PC-9 (cell line): ENCODE measurements at places on chromosomes 3 and 15. TPM values are rescaled to one million over a fixed set of nuclear protein-coding genes. Genes with fewer than 3 reads are reported as not detected.
A peak's percentile ranks its signal among the peaks of the same experiment; 100 is the strongest.

- no peaks in the 10 kb centered on the region for H3K27me3 ChIP-seq
- H3K4me3 ChIP-seq, result no peak overlapping the region
- no peaks in the 10 kb centered on the region for H3K4me1 ChIP-seq
- no peak for DNase-seq
Observed at GRCh38 chr3:107271787-107272387, 105.4 kb upstream of the CCDC54 start.

- no peak for DNase-seq
- H3K4me3 ChIP-seq, result no peak overlapping the region
- peaks cover 12% of the 10 kb centered on the region for H3K4me1 ChIP-seq
Observed at GRCh38 chr15:44595246-44595645, 58.3 kb downstream of the EIF3J start.

- no peak for DNase-seq
- no peaks in the 10 kb centered on the region for H3K27me3 ChIP-seq
- no peak overlapping the region for H3K27ac ChIP-seq
- no peaks in the 10 kb centered on the region for H3K4me1 ChIP-seq
- H3K4me3 ChIP-seq, result no peak overlapping the region
- H3K36me3 ChIP-seq, result no peaks in the 10 kb centered on the region
Observed at GRCh38 chr15:69217381-69217780, 56.9 kb downstream of the GLCE start.

- H3K4me3 ChIP-seq, result no peak overlapping the region
- H3K27me3 ChIP-seq, result no peaks in the 10 kb centered on the region
- H3K27ac ChIP-seq, result no peak overlapping the region
- DNase-seq, result no peak
- peaks cover 10% of the 10 kb centered on the region; the same call in 1 of the 2 replicates for H3K4me1 ChIP-seq
- no peaks in the 10 kb centered on the region for H3K36me3 ChIP-seq
Observed at GRCh38 chr3:140342668-140343067, 335.2 kb upstream of the TRIM42 start.

DNA sequence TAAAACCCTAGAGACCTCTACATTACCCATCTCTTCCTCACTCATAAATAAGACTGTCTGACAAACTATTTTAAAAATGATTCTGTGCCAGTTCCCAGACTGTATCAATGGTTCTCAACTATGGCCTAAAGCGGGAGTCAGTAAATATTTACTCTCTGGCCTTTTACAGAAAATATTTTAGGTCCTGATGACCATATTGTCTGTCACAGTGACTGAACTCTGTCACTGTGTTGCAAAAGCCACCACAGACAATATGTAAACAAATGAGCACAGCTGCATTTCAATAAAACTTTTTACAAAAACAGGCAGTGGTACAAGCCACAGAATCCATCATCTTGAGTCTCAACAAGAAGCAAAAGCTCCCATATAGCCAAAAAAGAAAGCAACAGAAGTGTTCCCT lies 45.4 kb downstream of the PLOD2 start:
- DNase-seq, result no peak
- H3K27me3 ChIP-seq, result no peaks in the 10 kb centered on the region
- H3K4me1 ChIP-seq, result no peaks in the 10 kb centered on the region
- H3K27ac ChIP-seq, result no peak overlapping the region

DNA sequence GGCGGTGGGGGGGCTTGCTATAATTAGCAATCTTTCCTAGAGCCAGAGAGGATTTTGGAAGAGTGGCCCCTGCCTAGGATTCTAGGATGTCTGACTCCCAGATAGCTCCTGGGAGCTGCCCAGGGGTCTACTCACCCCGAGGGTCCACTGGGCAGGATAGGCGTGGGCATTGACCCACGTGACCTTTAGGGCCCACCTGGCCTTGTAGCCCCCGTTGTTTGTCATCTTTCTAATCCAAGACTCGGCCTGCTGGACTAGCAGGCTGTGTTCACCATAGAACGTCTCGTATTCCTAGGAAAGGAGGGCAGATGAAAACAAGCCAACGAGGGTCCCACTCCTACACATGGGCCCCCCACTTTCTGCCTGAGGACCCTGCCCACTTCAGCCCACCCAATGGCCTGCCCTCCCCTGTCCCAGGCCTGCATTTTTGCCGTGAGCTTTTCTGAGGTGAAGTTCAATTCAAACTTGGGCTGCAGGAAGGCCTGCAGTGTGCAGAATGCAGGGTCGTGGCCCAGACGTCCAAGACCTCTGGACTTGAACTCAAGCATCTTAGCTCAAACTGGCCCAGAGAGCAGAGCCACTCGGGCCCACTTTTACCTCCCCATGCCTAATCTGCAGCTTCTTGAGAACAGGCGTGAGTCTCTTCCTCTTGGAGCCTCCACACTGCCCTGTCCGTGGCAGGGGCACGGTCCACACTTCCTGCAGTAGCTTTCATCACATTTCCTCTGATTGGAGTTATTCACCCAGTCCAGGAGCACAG lies 41.5 kb downstream of the MUC4 start:
- H3K4me3 ChIP-seq, result no peak overlapping the region
- no peaks in the 10 kb centered on the region for H3K27me3 ChIP-seq
- H3K4me1 ChIP-seq, result no peaks in the 10 kb centered on the region
- no peak overlapping the region for H3K27ac ChIP-seq

GRCh38 chr3:18346097-18346496 lies 79.0 kb downstream of the SATB1 start:
- H3K4me3 ChIP-seq, result no peak overlapping the region
- no peak overlapping the region for H3K27ac ChIP-seq

DNA sequence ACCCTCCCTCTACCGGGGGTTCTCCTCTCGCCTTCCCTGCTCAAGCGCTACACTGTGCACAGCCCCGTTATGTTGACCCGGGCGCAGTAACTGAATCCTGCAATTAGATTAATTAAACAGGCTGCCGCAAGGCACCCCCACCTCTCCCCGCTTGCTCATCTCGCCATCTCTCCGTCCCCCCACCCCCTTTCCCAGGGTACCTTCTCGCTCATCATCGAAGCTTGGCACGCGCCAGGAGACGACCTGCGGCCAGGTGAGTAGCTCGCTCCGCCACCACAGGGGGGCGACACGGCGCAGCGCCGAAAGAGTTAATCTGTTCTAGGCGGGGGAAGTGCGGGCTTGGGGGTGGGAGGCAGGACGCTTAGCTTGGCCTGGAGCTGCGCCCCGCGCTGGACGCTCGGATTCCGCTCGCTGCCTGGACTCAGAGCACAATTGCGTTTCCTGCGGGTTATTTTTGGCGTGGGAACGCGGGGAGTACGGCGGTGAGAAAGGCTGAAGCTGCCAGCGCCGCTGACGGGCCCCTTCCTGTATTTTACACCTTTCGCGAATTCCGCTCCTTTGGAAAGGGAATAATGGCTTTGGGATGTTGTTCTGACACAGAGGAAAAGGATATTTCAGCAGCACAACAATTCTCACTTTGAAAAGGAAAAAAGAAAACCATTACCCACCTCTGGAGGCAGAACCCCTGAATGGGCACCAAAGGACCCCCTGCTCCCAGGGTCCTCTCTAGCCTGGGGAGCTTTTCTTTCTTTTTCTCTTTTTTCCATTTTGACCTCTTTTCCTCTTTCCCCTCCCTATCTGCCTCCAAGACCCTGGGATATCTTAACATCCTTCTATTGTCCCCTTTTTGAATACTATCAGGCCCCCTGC lies 1.5 kb downstream of the DLL4 start:
- H3K4me1 ChIP-seq, result 0 out of 2 replicates have a peak, but pooled peaks cover 6% of the 10 kb centered on the region
- H3K27me3 ChIP-seq, result peaks cover 29% of the 10 kb centered on the region
- no peak overlapping the region for H3K27ac ChIP-seq
- no peak for DNase-seq
- peak overlapping the region; percentile 77; the same call in 1 of the 2 replicates for H3K4me3 ChIP-seq

GRCh38 chr3:141788149-141788548 lies 24.9 kb downstream of the GRK7 start:
- no peaks in the 10 kb centered on the region for H3K36me3 ChIP-seq
- no peak for DNase-seq
- no peak overlapping the region for H3K27ac ChIP-seq
- no peaks in the 10 kb centered on the region for H3K27me3 ChIP-seq
- no peaks in the 10 kb centered on the region for H3K4me1 ChIP-seq

GRCh38 chr3:50675179-50676030 lies 678 bp downstream of the DOCK3 start:
- H3K27me3 ChIP-seq, result no peaks in the 10 kb centered on the region
- peak; percentile 67 for DNase-seq
- no peaks in the 10 kb centered on the region for H3K36me3 ChIP-seq
- peak overlapping the region; percentile 76 for H3K4me3 ChIP-seq
- peaks cover 25% of the 10 kb centered on the region for H3K4me1 ChIP-seq
- peak overlapping the region; percentile 24; the same call in 1 of the 2 replicates for H3K27ac ChIP-seq

DNA sequence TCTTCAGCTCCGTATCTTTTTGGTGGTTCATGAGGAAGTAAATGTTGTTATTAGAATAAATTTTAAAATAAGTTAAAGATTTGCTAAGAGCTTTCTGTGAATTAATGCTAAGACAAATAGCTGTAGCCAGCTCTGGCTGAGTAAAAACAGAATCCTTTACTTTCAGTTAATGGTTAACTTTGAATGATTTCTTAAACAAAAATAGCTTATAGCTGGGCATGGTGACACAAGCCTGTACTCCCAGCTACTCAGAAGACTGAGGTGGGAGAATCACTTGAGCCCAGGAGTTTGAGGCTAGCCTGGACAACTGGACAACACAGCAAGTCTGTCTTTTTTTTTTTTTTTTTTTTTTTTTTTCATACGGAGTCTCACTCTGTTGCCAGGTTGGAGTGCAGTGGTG lies 25.0 kb downstream of the TCAIM start:
- no peak overlapping the region for H3K4me3 ChIP-seq
- H3K27me3 ChIP-seq, result no peaks in the 10 kb centered on the region
- no peak overlapping the region for H3K27ac ChIP-seq
- no peaks in the 10 kb centered on the region for H3K4me1 ChIP-seq

DNA sequence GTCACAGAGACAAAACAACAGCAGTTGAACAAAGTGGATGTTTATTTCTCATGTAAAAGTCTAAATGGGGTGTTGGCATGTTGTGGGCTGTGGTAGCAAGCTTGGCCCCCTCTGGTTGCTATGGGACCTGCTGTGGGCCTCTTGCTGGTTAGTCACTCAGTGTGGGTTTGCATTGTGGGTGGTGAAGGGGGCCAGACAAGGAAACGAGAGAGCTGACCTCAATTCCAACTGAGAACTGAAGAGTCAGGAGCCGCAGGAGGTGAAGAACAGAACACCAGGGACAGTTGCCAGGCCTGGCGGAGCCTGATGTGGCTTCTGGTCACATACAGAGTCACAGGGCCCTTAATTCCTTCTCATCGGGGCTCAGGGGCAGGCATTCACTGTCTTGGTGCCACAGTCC lies 1.9 kb upstream of the ADPGK start:
- no peak overlapping the region for H3K27ac ChIP-seq
- H3K4me3 ChIP-seq, result no peak overlapping the region
- H3K4me1 ChIP-seq, result peaks cover 21% of the 10 kb centered on the region
- H3K36me3 ChIP-seq, result 0 out of 2 replicates have a peak, but pooled peaks cover 2% of the 10 kb centered on the region

DNA sequence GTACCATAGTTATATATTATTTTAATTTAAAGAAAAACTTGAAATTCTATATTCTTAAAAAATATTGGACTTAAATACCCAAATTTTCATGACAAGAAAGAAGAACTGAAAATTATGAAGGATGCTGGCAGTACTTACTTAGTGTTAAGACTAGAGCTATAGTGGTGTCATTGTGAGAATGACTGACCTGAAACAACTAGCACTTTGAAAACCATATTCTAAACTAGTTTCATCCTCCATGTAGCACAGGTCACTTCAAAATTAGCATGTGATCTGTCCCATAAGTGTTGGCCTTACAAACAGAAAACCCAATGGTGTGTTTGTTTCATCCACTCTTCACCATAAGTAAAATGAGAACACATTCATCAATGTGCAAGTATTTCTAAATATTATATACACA lies 208.6 kb downstream of the ZIC4 start:
- no peaks in the 10 kb centered on the region for H3K27me3 ChIP-seq
- no peaks in the 10 kb centered on the region for H3K36me3 ChIP-seq
- H3K4me1 ChIP-seq, result no peaks in the 10 kb centered on the region
- H3K4me3 ChIP-seq, result no peak overlapping the region
- H3K27ac ChIP-seq, result no peak overlapping the region

GRCh38 chr3:183815563-183815940 lies 9.8 kb downstream of the MAP6D1 start:
- no peak overlapping the region for H3K4me3 ChIP-seq
- no peak overlapping the region for H3K27ac ChIP-seq
- no peak for DNase-seq
- H3K27me3 ChIP-seq, result no peaks in the 10 kb centered on the region

DNA sequence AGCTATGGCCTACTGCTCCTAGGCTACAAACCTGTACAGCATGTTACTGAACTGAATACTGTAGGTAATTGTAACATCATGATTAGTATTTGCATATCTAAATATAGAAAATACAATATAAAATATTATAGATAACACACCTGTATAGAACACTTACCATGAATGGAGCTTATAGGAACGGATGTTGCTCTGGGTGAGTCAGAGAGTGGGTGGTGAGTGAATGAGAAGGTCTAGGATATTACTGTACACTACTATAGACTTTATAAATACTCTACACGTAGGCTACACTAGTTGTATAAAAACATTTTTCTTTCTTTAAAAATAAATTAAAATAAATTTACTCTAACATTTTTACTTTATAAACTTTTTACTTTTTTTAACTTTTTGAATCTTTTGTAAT lies 224.0 kb upstream of the CBLB start:
- DNase-seq, result no peak
- no peaks in the 10 kb centered on the region for H3K4me1 ChIP-seq
- H3K27me3 ChIP-seq, result no peaks in the 10 kb centered on the region
- no peaks in the 10 kb centered on the region for H3K36me3 ChIP-seq
- H3K4me3 ChIP-seq, result no peak overlapping the region
- no peak overlapping the region for H3K27ac ChIP-seq

- H3K36me3 ChIP-seq, result no peaks in the 10 kb centered on the region
- H3K4me3 ChIP-seq, result no peak overlapping the region
- no peak for DNase-seq
- no peaks in the 10 kb centered on the region for H3K4me1 ChIP-seq
Observed at GRCh38 chr15:76108021-76108723, 48.4 kb downstream of the TMEM266 start.

DNA sequence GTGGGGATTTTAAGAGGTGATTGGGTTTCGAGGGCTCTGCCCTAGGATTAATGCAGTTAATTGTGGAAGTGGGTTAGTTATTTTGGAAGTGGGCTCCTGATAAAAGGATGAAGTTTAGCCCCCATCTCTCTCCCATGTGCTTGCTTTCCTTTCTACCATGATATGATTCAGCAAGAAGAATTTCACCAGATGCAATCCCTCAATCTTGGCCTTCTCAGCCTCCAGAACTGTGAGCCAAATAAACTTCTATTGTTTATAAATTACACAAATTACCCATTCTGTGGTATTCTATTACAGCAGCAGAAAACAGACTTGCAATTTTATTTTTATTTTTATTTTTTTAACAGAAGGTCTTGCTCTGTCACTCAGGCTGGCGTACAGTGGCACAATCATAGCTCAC lies 27.3 kb upstream of the UBE2E1 start:
- H3K27ac ChIP-seq, result no peak overlapping the region
- no peaks in the 10 kb centered on the region for H3K4me1 ChIP-seq
- no peak overlapping the region for H3K4me3 ChIP-seq
- no peaks in the 10 kb centered on the region for H3K36me3 ChIP-seq

HDC gene
- total RNA-seq, result not detected in 2 replicates

GOLGA6L10 gene
- 2.2 and 2.3 TPM in 2 replicates for total RNA-seq

CCR3 gene
- total RNA-seq, result 1.7 and 3.1 TPM in 2 replicates

PLA2G4D gene
- 0.90 and 1.4 TPM in 2 replicates for total RNA-seq

CHRNA7 gene
- total RNA-seq, result not detected in 2 replicates

ZNF80 gene
- total RNA-seq, result not detected in 2 replicates

PROK2 gene
- not detected in 2 replicates for total RNA-seq

PRSS50 gene
- total RNA-seq, result 0.48 and 0.50 TPM in 2 replicates

NEK10 gene
- 1.7 and 4.3 TPM in 2 replicates for total RNA-seq

PLXNB1 gene
- total RNA-seq, result 97.7 and 120 TPM in 2 replicates

ST8SIA2 gene
- total RNA-seq, result not detected in 2 replicates

ARGFX gene
- not detected in 2 replicates for total RNA-seq

DUOXA2 gene
- not detected in 2 replicates for total RNA-seq

PLA2G4F gene
- 1.2 and 1.9 TPM in 2 replicates for total RNA-seq

SCAMP5 gene
- 17.9 and 19.7 TPM in 2 replicates for total RNA-seq
